ENCODE measurements at places on chromosomes 13 and 19.

- DNase-seq, result no peak
These were observed 655.0 kb downstream of the OLFM4 start for GRCh38 chr13:53683608-53684007.

DNA sequence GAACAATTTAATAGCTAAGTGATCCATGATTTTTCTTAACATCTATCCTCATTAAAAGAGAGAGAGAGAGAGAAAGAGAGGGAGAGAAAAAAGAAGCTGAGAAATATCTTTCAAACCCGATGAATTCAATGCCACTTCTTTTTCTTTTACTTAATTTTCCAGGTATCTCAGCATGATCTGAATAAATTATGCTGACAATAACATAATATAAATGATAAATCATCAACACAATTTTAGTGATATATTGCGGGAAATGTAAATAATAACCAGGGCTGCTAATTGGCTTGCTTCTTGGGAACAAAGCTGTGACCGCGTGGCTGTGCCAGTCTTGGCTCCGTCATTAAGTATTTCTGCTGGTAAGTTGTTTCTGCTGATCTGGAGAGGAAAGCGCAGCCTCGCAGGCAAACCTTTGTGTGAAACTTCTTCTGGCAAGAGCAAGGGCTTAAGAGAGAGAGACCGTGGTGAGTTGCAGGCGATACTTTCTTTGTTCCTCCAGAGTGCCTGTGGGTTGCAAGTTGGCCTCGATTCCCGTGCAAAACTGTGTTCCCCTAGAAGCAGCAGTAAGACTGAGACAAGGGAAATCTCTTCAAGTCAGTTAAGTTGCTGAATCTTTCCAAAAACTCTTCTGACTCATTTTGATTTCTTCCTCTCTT, 489.1 kb upstream of the TSHZ3 start:
- no peak for DNase-seq

DNA sequence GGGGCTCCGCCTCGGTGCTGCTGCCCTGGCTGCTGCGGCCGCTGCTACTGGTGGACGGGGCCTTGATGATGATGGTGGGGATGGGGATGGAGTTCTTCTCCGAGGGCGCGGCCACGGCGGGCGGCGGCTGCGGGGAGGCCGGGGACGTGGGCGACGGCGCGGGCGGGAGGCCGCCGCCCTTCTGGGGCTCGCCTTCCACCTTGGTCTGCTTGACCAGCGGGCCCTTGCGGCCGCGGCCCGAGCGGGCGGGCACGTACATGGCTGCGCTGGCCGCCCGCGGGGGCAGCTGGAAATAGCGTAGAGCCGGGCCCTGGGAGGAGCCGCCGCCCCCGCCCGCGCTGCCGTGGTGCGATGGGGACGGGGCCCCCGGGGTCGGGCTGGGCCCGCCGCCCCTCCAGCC, 19.2 kb downstream of the C19orf81 start:
- no peak for DNase-seq

DNA sequence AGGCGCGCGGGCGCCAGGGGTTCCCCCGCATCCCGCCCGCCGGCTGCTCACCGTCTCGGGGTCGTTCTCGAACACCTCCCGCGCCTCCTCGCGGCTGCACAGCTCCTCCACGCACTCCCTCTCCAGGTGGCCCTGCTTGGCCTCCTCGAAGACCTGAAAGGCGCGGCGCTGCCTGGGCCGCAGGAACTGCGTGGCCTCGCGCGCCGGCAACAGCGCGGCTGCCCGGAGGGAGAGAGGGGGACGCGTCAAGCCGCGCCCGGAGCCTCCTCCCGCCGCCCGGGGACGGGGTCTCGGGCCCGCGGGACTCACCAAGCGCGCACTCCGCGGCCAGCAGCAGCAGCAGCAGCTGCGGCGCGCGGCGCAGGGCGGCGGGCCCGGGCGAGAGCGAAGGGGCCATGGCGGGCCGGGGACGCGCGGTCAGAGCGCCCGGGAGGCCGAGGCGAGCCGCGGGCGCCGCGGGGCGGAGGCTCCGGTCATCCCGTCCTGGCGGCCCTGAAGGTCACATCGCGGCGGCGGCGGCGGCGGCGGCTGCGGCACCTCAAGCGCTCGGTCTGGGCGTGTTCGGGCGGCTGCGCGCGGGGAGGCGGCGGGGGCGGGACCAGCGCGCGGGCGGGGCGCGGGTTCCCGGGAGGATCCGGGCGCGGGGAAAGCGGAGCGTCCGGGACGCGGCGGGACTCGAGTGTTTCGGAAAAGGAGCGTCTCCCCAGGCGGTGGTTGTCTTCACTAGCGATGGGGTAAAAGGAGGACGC, at the start of gene GAS6:
GAS6 (minus strand) TSS at position 553 of the 749 bp plus-strand sequence; CDS start at position 397, 156 bp downstream.
- DNase-seq, result no peak

GRCh38 chr19:2352121-2352520, 7.9 kb upstream of the TMPRSS9 start:
- DNase-seq, result no peak

GRCh38 chr19:6352381-6353165, 8.8 kb upstream of the CLPP start:
- DNase-seq, result no peak

- no peak for DNase-seq
These were observed 94.0 kb downstream of the KLF12 start for GRCh38 chr13:74040200-74040599.

DNA sequence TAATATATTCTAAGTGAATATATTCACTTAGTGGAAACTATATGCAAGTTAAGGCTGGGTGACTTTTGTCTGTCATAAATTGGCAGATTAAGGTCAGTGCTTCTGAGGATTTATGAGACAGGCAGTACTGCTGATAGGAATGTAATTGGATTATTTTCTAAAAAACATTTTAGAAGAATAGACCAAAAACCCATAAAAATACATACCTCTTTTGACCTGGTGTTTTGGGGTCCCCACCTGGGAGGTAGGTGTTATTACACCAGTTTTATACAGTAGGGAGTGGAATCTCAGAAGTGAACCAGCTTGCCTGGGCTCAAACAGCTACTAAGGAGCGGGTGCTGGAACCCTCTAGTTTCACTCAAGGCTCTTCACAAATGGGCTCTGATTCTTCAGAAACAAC, 25.3 kb downstream of the COG3 start:
- DNase-seq, result peak; percentile 4

GRCh38 chr19:17482877-17483604, 12.7 kb downstream of the SLC27A1 start:
- no peak for DNase-seq

DNA sequence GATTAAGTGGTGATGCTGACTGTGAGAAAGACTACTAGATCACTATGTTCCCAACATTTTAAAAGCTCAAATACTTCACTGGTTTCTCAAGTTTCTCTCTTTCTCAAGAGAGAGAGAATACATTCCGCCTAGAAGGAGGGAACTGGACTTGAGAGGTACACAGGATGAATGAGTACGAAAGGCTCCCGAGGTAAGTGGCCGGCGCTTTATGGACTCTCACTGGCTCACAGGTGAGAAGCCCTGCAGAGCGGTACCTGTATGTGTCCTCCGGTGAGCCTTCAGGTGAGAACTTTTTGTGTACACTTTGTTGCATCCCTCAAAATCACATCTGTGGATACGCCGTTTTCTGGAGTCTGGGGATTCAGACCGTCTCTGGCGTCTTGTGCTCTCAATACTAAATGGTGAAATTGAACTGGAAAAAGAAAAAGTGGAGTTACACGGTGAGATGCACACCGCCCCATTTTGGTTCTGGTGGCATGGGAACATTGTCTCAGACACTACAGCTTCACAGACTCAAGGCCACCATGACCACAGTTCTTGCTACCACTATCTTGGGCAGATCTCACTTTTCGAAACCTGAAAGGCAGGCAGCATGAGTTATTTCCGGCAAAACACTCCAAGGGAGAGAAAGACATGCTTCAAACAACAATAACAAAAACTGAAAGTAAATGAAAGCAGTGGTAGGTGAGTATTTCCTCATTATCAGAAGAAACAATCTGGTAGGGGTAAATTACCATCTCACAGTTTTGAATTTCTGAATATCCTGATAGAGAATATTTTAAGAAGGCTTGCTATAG, 418.9 kb downstream of the KLF12 start:
- peak; percentile 39 for DNase-seq

DNA sequence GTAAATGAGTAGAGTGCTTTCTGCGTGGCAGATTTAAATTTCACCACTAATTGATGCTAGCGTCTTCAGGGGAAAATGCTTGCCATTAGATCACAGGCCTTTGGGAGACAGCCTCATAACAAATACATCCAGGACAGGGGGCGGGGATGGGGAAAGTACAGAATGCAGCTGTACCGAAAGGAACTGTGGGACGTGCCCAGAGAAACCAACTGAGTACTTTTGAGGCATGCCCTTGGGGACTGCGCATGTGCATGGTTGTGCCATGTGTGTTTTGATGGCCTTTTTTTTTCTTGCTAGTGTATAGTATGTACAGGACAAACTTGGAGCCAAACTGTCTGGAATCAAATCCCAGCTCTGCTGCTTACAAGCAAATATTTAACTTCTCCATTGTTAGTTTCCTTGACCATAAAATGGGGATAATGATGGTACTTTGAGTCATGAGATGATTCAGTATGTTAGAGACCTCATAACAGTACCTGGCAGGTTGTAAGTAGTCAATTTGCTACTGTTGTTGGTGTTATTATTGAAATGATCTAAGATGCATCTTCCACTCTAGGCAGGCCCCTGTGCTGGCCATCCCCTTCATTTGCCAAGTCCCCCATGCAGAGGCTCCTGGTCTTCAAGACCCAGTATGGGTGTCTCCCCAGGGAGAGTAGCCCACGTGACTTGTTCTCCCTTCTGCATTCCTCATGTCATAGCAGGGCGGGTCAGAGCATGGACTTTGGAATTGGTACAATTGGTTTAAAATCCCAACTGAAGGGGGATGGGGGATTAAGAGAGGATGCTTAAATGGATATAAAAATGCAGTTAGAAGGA, 68.3 kb upstream of the NPAS1 start:
- no peak for DNase-seq

GRCh38 chr19:42293540-42293939, 8.4 kb upstream of the PRR19 start:
- no peak for DNase-seq

GRCh38 chr13:27044837-27045570, 126.6 kb downstream of the USP12 start:
- peak; percentile 10 for DNase-seq

- DNase-seq, result peak; percentile 31
These were observed 689 bp downstream of the DCUN1D2 start for GRCh38 chr13:113489549-113490495.

DNA sequence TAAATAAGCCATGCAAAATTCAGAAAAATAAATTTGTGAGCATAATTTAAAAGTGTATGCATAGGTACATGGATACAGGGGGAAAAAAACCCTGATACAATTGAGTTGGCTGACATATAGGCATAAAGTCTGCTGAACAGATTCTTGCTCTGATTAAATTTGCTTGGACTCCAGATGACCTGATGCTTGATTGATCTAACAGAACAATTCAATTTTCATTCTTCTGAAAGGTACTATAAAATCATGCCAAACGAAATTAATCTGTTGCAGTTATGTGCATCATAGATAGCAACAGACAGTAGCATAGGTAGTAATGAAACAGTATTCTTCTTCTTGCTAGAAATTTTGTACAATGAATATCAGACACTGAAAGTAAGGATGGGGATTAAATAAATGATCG, 578.2 kb upstream of the SLITRK6 start:
- DNase-seq, result no peak

GRCh38 chr13:53201454-53202225, 173.0 kb downstream of the OLFM4 start:
- no peak for DNase-seq

GRCh38 chr13:40583738-40584137, 82.7 kb downstream of the FOXO1 start:
- no peak for DNase-seq

DNA sequence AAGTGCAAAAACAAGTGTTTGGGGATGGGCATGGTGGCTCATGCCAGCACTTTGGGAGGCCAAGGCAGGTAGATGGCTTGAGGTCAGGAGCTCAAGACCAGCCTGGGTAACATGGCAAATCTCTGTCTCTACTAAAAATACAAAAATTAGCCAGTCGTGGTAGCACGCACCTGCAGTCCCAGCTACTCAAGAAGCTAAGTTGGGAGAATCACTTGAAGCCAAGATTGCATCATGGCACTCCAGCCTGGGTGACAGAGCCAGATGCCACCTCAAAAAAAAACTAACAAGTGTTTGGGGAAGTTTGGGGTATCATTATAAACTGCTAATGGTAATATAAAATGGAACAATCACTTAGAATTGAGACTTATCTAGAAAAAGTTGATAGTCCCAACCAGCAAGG, 24.6 kb downstream of the XPO4 start:
- DNase-seq, result no peak

GRCh38 chr19:29001141-29001581, 211.8 kb downstream of the UQCRFS1 start:
- DNase-seq, result no peak

DNA sequence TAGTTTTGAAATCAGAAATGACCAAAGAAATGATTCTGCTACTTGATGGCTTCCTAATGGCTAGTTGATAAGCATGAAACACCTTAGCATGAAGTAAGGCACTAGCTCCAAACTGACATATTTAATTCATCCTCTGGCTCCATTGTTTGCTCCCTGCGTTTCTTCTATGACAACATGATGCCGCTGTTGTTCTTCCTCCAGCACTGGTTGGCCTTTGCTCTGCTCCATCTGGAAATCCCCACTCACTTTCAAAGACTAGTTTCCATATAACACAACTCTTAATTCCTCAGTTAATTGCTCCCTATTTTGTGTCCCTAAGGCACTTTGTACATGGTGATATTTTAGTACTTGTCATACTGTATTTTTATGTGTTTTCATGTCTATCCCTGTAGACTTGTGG, 151.6 kb downstream of the GPC6 start:
- DNase-seq, result no peak

- no peak for DNase-seq
These were observed 11.1 kb upstream of the OLFM2 start for GRCh38 chr19:9947441-9947840.

DNA sequence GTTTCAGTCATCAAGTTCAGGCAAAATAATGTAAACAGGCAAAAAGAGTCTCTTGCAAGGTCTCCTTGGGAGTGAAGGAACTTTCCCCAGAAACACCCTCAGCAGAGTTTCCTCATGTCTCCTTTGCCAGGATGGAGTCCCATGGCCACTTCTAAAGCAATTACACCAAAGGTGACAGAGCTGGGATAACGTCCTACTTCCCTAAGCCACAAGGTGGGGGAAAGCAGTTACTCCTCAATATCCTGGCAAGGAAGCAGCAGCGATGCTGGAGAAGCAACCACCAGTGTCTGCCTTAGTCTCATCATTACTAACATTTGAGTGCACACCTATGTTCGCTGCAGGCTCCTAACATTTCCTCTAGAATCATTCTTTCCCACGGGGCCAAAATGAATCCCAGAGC, 88.6 kb downstream of the UBL3 start:
- no peak for DNase-seq
